ENCODE measurements at places on chromosomes 12 and 14.

GRCh38 chr12:4934407-4935035, 24.8 kb downstream of the KCNA1 start:
- DNase-seq: peak; percentile 67

DNA sequence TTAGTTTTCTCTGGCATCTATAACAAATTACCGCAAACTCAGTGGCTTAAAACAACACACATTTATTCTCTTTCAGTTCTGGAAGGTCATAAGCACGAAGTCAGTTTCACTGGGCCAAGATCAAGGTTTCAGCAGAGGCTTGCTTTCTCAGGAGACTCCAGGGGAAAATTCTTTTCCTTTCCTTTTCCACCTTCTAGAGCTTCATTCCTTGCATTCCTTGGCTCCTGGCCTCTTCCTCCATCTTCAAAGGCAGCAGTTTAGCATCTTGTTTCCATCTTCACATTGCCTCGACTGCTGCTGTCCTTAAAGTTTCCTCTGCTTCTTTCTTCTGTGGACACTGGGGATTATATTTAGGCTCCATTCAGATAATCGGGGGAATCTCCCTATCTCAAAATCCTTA, 106.1 kb downstream of the PDE3A start:
- DNase-seq: no peak

- DNase-seq: no peak
Observed at GRCh38 chr14:96582411-96582961, 80.3 kb downstream of the PAPOLA start.

- DNase-seq: no peak
Observed at GRCh38 chr14:33150666-33151428, 212.2 kb downstream of the NPAS3 start.
